T1000 (cell line): ENCODE measurements at places on chromosomes 5 and 9.

DNA sequence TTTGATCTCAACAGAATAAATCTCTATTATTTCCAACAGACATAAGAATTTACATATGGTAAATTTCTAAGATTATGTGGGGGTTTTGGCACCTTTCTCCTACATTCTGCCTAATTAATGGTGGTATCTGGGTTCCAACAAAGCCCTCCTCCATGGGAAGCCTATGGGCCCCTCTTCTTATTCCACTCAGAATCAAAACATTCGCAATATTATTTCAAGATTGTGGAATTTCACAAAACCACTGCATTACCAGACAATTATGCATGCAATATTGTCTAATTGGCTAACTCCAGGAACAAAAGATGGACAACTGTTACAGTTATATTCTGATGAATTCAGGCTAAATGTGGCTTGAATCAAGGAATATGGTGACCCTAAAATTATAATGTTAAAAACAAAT is 434.0 kb downstream of the NFIB start:
- no peak for DNase-seq

DNA sequence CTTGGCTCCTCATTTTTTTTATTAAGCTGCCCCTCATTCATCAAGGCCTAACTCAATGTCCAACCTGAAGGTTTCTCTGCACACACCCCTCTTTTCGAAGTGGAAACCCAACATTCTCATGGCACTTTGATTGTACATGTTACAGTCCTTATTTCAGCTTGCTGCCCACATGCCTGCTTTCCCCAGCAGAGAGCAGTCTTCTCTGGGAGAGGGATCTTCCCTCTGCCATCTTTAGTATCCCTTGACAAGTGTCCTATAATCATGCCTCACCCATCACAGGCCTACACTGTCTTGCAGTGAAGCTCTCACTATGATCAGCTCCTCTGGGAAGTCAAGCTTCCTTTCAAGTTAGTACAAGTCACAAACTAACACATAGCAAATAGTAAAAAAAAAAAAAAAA is 175.1 kb downstream of the ACER2 start:
- no peak for DNase-seq

GRCh38 chr5:159104759-159105144 is 5.0 kb upstream of the EBF1 start:
- DNase-seq, result no peak

DNA sequence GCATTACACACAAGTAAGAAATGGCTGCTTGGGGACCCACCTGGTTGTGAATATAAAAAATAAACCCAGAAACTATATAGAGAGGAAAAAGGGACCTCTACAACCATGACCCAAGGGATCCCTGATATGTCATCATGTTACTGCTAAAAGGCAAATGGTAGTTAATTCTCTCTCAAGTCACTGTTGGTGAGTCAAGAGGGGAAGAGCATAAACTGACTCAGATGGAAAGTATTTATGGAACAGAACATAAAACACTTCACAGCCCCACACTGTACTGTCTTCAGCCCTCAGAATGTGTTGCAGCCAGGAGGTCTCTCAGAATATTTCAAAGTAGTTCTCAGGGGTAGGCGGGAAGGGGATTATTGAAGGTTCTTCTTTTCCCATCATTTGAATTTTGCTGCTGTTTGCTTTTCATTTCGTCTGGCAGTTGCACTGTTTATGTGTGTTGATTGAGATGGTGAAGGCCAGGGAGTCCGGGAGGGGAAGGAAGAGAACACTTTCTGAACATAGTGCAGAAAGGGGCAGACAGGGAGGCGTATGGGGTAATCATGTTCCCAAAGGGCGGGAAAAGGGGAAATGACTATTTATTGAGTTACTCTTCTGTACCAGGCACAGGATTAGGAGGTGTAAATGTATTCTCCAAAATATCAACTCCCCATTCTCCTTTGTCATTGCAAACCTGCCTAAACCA is 85.5 kb downstream of the TEK start:
- no peak for DNase-seq

- DNase-seq, result peak; percentile 25
Observed at GRCh38 chr5:35919191-35919590, 19.2 kb downstream of the CAPSL start.

- no peak for DNase-seq
Observed at GRCh38 chr5:42500003-42500599, 76.9 kb downstream of the GHR start.
